HL-60 (cell line): ENCODE measurements at places on chromosomes 5 and 9.

- DNase-seq: no peak
These were observed 70.8 kb upstream of the XPA start for GRCh38 chr9:97767891-97768290.

- no peak for DNase-seq
These were observed 115.5 kb upstream of the STARD4 start for GRCh38 chr5:111627862-111628261.

GRCh38 chr5:115418788-115419187, 122.3 kb upstream of the CCDC112 start:
- DNase-seq: no peak

DNA sequence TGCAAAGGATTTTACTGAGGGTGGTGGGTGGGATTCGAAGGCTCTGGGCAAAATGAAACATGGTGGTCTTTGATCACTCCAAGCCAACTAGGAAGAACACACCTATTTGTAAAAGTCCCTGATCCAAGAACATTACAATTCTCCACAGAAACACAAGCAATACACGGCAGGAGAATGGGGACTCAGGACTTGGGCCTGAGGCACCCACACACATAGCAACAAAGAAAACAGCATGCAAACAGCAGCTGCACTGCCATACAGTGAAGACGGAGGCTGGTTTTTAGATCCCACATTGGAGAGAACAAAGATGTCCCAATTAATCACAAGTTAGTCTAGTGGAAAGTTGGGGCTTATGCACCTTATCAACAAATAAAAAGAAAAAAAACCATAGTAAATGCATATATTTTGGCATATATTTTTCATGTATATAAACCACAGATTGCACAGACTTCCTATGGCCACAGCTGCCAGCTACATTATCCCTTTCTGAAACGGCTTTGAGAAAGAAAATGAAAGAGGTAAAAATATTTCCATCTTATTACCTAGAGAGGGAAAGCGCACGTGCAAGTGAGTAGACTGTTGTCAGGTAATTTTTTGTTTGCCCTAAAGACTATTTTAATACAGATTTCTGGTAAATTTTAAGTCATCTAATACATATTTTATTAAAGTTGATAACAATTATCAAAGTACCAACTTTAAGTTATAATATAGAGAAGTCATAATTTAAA, 410.9 kb downstream of the BNC2 start:
- no peak for DNase-seq

- no peak for DNase-seq
These were observed 114.1 kb downstream of the BRINP1 start for GRCh38 chr9:119255116-119255515.

DNA sequence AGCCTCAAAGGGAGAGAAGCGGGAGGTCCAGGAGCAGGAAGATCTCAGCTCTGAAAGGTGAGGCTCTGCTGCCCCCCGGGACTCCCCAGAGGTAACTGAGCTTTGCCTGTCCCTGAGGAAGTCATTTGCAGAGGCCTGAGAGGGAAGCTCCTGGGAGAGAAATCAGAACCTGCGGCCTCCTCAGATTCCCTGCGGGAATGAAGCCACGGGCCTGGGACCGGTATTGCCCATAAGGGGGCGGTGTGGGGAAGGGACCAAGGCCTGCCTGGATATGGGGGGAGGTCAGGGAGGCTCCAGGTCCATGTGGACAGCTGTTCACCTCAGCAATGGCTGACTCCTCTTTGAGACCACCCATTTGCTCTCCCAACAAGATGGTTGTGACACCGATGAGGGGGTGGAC, 1.3 kb downstream of the SPATA31E1 start:
- DNase-seq: no peak
